ENCODE measurements at places on chromosomes 3 and 15. TPM values are rescaled to one million over a fixed set of nuclear protein-coding genes. Genes with fewer than 3 reads are reported as not detected.

The KCNAB1 gene
- 3.0 TPM for total RNA-seq

- peaks cover 2% of the 10 kb centered on the region for H3K36me3 ChIP-seq
- DNase-seq = no peak
- H3K4me1 ChIP-seq = peaks cover 23% of the 10 kb centered on the region
These were observed 64.7 kb upstream of the ZBTB38 start for GRCh38 chr3:141303481-141304223.

The C3orf85 gene
- total RNA-seq = not detected

The ACVR2B gene
- total RNA-seq = 4.9 TPM

The SCN11A gene
- not detected for total RNA-seq

The ACKR2 gene
- 0.41 TPM for total RNA-seq

The KNSTRN gene
- total RNA-seq = 28.4 TPM

GRCh38 chr3:120147072-120147871 lies 53.0 kb upstream of the GSK3B start:
- DNase-seq = no peak
- no peaks in the 10 kb centered on the region for H3K27me3 ChIP-seq
- peaks cover 23% of the 10 kb centered on the region for H3K4me1 ChIP-seq
- H3K36me3 ChIP-seq = no peaks in the 10 kb centered on the region
- no peak overlapping the region for H3K4me3 ChIP-seq

GRCh38 chr15:80512726-80513660 lies 108.8 kb downstream of the ARNT2 start:
- H3K27ac ChIP-seq = peak overlapping the region; percentile 69
- no peak overlapping the region for H3K4me3 ChIP-seq
- no peaks in the 10 kb centered on the region for H3K27me3 ChIP-seq
- peaks cover 28% of the 10 kb centered on the region for H3K36me3 ChIP-seq

DNA sequence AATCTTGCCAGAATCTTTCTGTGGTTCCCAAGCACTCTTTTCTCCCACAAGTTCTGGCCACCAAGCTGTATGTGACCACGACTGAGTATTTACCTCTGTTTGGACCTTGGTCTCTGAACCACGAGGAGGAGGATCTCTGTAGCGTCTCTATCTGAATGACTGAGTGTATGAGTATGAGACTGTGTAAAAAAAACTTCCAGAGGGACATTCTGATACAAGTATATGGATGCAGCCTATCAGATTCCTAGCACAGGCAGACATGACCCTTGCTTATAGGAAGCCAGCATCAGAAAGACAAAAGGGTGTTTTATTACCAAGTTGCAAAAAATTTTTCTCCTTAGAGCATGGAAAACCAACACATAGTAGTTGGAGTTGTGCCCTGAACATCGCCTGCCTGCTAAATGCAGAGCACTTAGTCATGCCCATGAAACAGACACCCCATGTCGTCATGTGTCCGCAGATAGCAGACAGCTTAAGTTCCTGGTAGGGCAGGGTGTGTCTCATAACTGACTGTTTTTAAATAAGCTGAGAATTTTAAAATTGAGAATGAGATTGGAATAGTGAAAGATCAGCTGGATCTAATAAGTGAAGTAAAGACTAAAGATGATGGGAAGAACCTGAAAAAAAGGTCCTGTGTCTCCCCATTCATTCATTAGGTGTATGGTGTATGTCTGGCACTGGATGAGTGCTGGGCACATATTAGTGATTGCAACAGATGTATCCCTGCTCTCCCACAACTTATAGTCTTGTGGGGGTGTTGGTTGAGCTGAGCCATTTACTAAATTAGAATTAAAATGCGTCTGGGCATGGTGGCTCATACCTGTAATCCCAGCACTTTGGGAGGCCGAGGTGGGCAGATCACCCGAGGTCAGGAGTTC lies 30.9 kb downstream of the DAG1 start:
- no peak for DNase-seq
- H3K36me3 ChIP-seq = peaks cover 5% of the 10 kb centered on the region
- peak overlapping the region; percentile 56 for H3K4me3 ChIP-seq
- no peaks in the 10 kb centered on the region for H3K27me3 ChIP-seq
- H3K4me1 ChIP-seq = peaks cover 36% of the 10 kb centered on the region

- peaks cover 74% of the 10 kb centered on the region for H3K4me1 ChIP-seq
- peak overlapping the region; percentile 63 for H3K27ac ChIP-seq
- H3K36me3 ChIP-seq = peaks cover 33% of the 10 kb centered on the region
- H3K27me3 ChIP-seq = no peaks in the 10 kb centered on the region
- no peak for DNase-seq
These were observed 59.6 kb downstream of the DLG1 start for GRCh38 chr3:197238842-197239241.

- no peak for DNase-seq
- H3K4me3 ChIP-seq = no peak overlapping the region
- H3K27me3 ChIP-seq = no peaks in the 10 kb centered on the region
- no peaks in the 10 kb centered on the region for H3K4me1 ChIP-seq
- H3K27ac ChIP-seq = no peak overlapping the region
These were observed 31.5 kb upstream of the TFDP2 start for GRCh38 chr3:142180761-142181362.

DNA sequence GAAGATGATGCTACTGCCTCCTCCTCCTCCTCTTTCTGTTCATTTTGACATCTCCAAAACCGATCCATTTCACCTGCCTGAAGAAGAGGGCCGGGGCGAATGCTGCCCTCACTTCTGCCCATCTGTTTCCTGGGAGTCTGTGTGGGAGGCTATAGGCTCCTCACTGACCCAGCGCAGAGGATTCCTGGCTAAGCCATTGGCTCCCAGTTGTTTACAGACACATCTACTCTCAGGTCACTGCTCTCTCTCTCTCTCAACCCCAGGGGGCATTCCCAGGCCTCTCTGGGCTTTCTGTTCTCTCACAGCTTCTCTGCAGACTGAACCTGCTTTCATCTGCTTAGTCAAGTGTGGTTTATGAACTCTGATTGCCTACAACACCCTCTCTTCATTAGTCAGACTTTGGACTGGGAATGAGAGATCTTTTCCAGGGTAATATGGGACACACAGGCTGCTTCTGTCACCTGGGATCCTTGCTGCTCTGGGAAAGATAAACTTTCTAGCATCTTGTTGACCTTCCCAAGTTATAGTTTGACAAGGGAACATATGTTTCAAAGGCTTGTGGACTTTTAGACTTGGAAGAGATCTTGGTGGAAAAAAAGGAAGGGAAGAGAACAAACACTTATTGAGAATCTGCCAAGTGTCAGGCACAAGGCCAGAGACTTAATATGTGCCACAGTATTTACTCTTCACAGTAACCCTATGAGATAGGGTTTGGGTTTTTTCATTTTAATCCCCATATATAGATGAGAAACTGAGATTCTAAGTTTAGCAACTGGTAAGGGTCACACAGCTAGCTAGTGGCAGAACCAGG lies 30.2 kb upstream of the USP3 start:
- H3K36me3 ChIP-seq = peaks cover 2% of the 10 kb centered on the region
- H3K4me3 ChIP-seq = no peak overlapping the region
- DNase-seq = no peak

DNA sequence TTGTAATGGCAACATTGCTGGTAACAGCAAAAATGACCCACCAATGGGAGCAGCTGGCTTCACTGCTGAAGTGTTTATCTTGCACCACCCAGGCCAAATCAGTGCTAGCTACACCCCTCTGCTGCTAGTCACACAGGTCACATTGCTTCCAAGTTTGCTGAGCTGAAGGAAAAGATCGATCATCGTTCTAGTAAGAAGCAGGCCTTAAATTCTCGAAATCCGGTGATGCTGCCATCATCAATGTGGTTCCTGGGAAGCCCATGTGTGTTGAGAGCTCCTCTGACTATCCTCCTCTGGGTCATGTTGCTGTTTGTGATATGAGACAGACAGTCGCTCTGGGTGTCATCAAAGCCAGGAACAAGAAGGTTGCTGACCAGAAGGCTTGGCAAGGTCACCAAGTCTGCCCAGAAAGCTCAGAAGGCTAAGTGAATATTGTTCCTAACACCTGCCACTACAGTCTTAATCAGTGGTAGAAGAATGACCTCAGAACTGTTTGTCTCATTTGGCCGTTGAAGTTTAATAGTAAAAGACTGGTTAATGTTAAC lies 21.2 kb downstream of the TM4SF4 start:
- peaks cover 6% of the 10 kb centered on the region for H3K4me1 ChIP-seq
- H3K27ac ChIP-seq = no peak overlapping the region
- H3K36me3 ChIP-seq = no peaks in the 10 kb centered on the region
- no peak overlapping the region for H3K4me3 ChIP-seq
- H3K27me3 ChIP-seq = peaks cover 3% of the 10 kb centered on the region

The SUSD5 gene
- 38.5 TPM for total RNA-seq

DNA sequence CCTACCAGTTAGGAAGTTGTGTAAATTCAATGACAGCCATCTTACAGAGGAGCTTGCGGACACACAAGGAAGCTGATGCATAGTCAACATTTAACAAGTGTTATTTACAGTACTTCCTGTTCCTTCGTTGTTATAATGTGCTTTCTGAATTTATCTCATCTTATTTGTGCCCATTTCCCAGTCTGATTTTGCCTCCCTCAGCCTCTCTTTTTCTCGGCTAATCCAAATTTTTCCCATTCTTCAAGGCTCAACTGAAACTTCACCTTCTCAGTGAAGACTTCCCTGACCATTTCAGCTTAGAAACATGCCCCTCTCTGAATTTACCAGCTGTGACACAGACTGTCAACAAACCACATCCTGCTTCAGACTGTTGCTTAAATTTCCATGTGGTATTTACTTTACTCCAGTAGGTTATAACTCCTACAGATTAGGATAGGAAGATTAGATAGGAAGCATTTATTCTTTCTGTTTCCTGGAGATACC lies 55.7 kb upstream of the CP start:
- peaks cover 62% of the 10 kb centered on the region for H3K4me1 ChIP-seq
- H3K27me3 ChIP-seq = no peaks in the 10 kb centered on the region
- H3K36me3 ChIP-seq = no peaks in the 10 kb centered on the region
- H3K4me3 ChIP-seq = no peak overlapping the region

The SOX14 gene
- total RNA-seq = not detected

DNA sequence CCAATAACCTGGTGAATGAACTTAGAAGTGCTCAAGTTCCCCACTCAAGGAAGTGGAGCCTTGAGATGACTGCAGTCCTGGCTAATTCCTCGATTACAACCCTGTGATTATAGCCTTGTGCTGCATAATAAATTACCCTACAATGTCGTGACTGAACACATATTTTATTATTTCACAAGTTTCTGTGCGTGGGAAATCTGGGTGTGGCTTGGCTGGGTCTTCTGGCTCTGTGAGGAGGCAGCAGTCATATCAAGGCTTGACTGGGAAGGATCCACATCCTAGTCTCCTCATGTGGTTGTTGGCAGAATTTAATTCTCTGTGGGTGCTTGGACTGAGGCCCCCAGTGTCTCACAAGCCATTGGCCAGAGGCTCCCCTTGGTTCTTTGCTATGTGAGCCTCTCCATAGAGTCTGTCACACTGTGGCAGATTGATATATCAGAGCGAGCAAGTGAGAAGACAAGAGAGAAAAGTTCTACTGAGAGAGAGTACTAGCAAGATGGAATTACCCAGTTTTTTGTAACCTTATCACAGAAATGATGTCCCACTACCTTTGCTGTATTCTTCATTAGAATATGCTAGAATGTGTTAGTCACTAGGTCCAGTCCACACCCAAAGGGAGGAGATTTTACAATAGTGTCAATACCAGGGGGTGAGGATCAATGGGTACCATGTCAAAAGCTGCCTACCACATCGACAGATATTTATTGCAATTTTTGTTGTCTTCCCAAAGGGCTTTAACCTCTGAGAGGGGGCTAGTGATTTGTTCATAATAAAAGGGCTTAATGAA lies 102.8 kb upstream of the TBC1D5 start:
- H3K4me3 ChIP-seq = no peak overlapping the region
- no peak overlapping the region for H3K27ac ChIP-seq
- no peaks in the 10 kb centered on the region for H3K36me3 ChIP-seq
- H3K4me1 ChIP-seq = peaks cover 7% of the 10 kb centered on the region
- no peak for DNase-seq

The TADA3 gene
- total RNA-seq = 69.6 TPM

DNA sequence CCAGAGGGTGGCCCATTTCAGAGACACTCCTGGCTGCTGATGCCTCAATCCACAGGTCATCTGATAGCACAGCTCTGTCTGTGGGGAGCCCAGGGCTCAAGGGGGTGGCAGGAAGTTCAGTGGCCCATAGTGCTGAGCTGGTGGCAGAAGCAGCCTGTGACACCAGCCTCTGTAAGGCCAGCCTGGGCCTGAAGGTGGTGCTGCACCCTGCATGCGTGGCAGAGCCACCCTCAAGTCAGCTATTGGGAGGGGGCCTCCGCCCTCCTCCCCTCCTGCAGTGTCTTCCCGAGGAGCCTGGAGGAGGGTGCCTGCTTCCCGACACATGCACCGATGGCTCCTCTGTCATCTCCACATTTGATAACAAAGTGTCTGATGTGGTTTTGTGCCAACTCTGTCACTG lies 3.0 kb downstream of the PLA1A start:
- peaks cover 1% of the 10 kb centered on the region for H3K27me3 ChIP-seq
- no peak overlapping the region for H3K27ac ChIP-seq
- DNase-seq = no peak
- H3K36me3 ChIP-seq = no peaks in the 10 kb centered on the region

- H3K4me1 ChIP-seq = no peaks in the 10 kb centered on the region
- no peak overlapping the region for H3K27ac ChIP-seq
- peak overlapping the region; percentile 53 for H3K4me3 ChIP-seq
- H3K27me3 ChIP-seq = peaks cover 6% of the 10 kb centered on the region
These were observed 976 bp upstream of the NUP210 start for GRCh38 chr3:13420831-13421765.

The BNC1 gene
- total RNA-seq = 2.3 TPM

The KBTBD8 gene
- 1.9 TPM for total RNA-seq

DNA sequence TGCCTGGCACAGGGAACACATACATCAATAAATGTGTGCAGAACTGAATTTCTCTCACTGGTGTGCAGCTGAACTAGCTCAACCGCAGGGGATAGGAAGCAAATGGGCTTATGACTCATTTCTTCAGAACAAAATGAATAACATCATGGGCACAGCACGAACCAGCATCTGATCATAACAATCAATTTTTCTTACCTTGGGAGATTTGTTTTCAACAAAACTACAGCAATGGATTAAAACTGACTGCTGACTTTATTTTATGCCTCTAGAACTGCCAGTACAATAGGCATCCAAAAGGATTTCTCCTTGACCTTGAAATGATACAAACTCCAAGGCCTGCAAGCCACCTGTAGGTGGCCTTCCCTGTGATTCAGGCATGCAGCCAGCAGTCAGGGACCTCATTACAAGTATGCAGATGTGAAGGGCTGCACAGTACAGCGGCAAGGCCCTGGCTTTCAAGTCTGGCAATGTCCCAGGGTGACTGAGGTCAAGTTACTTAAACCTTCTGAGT lies 26.1 kb downstream of the TAMM41 start:
- peaks cover 15% of the 10 kb centered on the region for H3K36me3 ChIP-seq

The GPR156 gene
- total RNA-seq = 1.3 TPM

DNA sequence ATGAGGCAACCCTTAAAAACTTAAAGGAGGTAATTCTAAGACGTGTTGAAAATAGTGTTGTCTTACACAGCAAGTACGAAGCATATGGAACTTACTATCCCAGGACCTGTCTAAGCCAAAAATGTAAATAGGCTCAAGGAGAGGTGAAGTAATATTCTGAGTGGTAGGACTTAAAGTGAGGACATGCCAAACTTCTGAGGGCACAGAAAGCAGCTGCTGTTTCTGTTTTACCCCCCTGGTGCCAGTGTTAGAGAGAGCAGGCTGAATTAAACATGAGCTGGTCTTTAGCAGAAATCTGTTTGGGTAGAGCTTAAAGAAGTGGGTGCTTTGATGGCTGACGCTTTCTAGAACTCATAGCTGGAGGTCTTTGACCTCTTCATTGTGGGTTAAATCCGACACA lies 149.7 kb upstream of the NPHP3 start:
- DNase-seq = no peak
- H3K4me1 ChIP-seq = no peaks in the 10 kb centered on the region
- H3K27me3 ChIP-seq = peaks cover 6% of the 10 kb centered on the region
- no peak overlapping the region for H3K4me3 ChIP-seq
